Posterior cingulate gyrus (tissue), 11 donors: ENCODE measurements at places on chromosomes 4 and X.

- DNase-seq: no peak
Measured at GRCh38 chr4:95672811-95673210, 124.0 kb upstream of the UNC5C start.

GRCh38 chrX:40100141-40100536 lies 2.4 kb upstream of the BCOR start:
- no peak for DNase-seq

GRCh38 chr4:87317527-87317926 lies 5.2 kb downstream of the HSD17B13 start:
- no peak for DNase-seq

DNA sequence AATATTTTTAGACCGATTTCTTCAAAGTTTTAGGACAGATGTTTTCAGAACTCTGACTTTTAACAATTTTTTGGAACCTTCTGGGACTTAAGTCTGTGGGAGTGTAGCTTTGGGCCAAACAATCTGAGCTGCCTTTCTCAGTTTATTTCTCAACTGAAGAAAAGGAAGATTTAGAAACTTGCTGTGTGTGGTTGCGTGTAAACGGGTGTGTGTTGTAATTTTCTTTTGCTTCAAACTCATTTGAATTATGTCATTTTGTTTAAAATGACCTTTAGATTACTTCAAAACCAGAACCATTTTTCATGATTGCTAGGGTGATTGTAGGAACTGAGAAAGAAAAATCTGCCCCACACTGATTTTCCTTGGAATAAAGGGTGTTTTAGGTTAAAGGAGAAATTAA lies 577.7 kb upstream of the GALNTL6 start:
- no peak for DNase-seq

GRCh38 chr4:76718831-76719230 lies 179.1 kb downstream of the SOWAHB start:
- DNase-seq: no peak

DNA sequence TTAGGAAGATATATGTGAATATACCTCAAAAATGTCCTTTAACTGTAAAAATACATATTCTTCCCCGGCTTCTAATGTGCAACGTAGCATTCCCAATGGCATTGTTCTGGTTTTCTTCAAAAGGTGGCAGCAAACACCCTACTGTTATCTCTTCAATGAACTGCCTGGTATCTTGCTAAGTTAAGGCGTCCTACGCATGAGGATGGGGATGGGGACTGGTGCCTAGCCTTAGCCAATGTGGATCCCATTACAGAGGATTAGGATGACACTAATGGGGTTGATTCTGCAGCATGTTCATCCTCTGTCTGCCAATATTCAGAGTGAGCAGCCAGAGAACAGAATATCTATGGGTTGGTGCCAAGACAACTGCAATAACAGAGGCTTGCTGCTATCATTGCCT lies 334.9 kb upstream of the ADGRL3 start:
- DNase-seq: peak; percentile 15

- peak; percentile 31 for DNase-seq
Measured at GRCh38 chr4:1293991-1294390, 4.3 kb downstream of the MAEA start.

DNA sequence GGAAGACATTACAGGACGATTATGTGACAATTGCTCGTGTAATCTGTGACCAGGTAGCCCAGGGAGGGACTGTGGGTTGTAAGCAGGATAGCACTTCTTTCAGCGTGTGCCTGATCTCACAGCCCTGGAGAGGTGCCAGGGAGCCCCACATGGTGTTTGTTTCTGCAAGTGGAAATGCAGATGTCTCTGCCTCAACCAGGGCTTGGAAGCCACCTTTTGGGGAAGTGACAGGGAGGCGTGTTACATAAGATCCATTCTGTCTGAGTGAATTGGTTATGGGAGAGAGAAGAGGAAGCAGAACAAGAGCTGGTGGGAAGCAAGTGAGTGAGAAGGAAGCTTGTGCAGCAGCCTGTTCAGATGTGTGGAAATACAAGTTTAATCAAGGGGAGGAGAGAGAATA lies 104.5 kb upstream of the GATB start:
- DNase-seq: peak; percentile 66

GRCh38 chr4:153790962-153791551 lies 2.2 kb upstream of the SFRP2 start:
- DNase-seq: peak; percentile 88

GRCh38 chr4:178174756-178175155 lies 732.5 kb upstream of the AGA start:
- DNase-seq: no peak

GRCh38 chrX:134688031-134688823 lies 30.0 kb upstream of the PLAC1 start:
- DNase-seq: no peak

DNA sequence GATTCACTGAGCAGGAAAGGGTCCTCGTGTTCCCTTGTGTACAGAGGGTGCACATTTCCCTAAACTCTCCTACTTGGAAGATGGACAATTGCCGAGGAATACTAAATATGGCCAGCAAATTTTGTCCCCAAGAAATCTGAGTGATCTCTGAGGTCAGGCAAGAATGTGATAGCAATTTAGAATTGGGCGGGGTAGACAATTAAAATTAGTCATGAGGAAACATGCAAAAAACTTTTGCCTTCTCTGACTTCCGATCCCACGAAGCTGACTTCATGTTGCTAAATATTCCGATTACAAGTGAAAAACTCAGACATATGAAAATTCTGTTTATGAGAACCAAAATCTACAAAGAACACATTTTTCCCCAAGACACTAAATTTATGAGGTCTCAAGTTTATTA lies 453.9 kb upstream of the ZFP42 start:
- DNase-seq: no peak

- no peak for DNase-seq
Measured at GRCh38 chr4:18621186-18621585, 599.6 kb upstream of the LCORL start.

- DNase-seq: peak; percentile 77
Measured at GRCh38 chr4:54333657-54334056, 104.6 kb downstream of the PDGFRA start.

DNA sequence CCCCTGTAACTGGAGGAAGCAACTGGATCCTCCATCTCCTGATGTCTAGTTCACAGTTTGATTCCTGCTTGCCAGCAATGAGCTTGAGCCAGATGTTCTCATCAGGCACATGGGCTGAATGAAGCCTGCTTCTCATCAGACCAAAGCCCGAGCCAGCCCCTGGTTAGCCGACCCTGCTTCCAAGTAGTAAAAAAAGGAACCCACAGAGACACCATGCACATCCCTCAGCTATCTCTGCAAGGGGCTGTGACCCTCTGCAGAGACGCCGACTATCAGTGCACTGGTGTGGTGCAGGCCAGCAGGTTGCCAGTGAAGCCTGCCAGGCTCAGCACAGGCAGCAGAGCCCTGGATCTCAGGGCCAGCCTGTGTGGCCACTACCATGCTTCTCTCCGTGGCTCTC lies 2.8 kb downstream of the DCTD start:
- DNase-seq: no peak

- no peak for DNase-seq
Measured at GRCh38 chrX:28675173-28675572, 87.9 kb downstream of the IL1RAPL1 start.
